ENCODE measurements at places on chromosomes 12 and 14.

DNA sequence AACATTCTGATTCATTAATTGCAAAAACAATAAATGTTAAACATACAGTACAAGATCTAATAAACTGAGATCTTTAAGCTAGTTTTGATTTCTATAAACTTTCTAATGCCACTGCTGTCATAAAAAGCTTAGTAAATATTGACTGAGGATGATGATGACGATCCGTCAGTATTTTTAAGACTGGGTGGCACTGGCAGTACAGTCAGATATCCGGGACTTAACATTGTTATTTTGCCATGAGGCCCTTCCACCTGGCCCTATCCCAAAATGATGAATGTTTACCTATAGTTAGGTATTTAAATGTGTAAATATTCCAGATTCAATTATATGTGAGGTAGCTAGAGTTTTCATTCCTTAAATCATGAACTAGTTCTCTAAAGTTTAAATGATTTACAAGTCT, 158.5 kb downstream of the FOXA1 start:
- DNase-seq = no peak

DNA sequence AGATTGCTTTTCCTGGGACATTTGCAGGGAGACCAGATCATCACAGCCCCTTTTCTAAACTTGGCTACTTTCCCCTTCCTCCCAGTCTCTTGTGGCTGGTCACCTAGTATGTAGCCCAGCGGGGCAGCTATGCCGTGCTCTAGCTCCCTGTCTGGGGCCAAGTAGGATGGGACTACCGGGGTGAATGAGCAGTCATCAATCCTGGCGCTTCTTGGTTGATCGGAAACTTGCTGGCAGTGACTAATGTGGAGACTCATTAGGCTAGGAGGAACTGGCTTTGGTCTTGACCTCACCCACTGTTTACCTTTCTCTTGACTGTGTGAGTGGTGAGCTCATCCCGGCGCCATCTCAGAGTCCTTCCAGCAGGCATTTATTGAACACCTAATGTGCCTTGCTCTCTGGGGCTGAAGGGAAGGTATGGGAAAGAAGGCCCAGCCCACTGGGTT, 15.9 kb downstream of the PLEKHG3 start:
- no peak for DNase-seq

DNA sequence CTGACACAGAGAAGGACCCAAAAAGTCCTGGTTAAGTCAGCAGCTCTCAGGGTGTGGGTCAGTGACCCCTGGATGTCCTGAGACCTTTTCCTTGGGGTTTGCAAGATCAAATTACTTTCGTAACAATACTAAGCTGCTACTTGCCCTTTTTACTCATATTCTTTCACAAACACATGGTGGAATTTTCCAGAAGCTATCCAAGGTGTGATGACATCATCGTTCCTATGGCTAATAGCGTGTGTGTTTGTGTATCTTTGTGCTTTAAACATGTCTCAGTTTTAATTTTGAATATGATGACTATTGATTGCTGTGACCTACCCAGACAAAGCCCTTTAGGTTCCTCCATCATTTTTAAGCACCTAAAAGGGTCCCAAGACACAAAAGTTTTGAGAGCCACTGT, 176.2 kb downstream of the PHETA1 start:
- DNase-seq = no peak

- DNase-seq = no peak
Observed at GRCh38 chr12:71312768-71313403, 126.7 kb upstream of the LGR5 start.

DNA sequence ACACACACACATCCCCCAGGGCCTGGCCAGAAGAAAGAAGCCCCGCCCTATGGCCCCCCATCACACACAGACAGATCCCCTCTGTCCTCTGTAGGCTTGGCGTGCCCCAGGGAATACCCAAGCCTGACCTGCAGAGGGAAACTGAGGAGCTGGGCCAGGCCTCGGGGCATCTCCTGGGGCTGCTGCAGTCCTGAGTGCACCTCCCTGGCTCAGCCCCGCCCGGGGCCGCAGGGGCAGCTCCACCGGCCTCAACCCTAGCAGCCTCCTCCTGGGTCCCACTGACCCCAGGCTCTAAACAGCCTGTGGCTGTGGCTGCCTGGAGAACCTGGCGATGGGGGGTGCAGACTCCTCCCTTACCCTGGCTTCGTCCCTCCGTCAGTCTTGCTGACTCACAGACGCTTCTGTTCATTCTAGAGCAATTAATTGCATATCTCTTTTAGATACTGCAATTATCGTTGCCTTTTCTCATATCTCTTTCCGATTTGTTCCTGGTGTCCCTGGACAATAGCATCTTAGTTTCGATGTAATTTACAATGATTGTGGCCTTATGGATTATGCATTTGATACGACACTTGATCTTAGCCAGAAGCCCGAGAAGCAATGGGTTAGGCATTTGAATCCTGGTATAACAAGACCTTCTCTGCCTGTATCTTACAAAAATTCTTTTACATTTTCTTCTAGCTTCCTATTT, 45.8 kb upstream of the EIF5 start:
- no peak for DNase-seq

- peak; percentile 26 for DNase-seq
Observed at GRCh38 chr12:20527417-20528163, 159.3 kb downstream of the PDE3A start.

- no peak for DNase-seq
Observed at GRCh38 chr12:130559806-130560205, 156.3 kb downstream of the RIMBP2 start.

DNA sequence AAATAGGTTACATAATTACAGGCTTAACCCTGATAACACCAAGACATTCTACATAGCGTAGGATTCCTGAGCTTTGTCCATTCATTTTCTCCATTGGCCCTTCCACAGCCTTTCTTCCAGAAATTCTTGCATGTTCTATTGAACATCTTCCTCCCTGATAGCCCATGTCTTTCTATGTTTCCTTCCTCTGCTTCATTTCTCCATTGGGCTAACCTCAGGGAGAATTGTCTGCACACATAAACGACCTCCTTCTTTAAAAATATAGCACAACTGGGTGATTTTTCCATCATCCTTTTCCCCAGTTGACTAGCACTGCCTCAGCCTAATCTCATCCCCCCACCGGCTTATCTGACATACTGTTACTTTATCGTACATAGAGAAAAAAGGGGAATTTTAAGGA, 11.2 kb downstream of the DIO2 start:
- DNase-seq = no peak
